ENCODE measurements at places on chromosomes 13 and 19. TPM values are rescaled to one million over a fixed set of nuclear protein-coding genes. Genes with fewer than 3 reads are reported as not detected.
A peak's percentile ranks its signal among the peaks of the same experiment; 100 is the strongest.

DNA sequence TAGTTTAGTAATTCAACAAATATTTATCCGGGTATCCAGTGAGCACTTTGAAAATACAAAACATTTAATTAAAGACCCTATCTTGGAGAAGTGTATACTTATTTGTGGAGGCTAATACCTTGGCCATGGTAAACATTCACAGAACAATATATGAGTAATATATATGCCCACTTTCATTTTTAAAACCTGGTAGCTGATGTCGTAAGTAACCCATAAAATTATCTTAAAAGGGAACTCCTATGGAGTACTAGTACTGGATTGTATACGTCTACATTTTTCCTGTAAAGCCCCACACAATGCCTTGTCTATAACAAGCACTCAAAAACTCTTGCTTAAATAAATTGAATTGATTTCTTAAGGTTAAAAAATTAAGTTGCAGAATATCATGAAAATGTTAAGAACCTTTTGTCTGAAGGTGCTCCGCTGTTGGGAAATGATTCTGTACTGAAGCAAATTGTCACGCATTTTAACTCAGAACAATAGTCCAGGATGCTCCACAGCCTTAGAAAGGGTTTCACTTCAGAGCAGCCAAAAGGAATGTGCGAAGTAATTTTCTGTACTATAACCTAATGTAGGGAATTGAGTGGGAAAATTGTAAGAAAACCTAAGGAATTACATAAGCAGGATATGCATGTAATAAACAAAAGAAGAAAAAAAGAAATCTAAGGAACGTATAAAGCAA, 58.9 kb upstream of the C1QTNF9 start:
- no peak for DNase-seq

The CNFN gene
- total RNA-seq: not detected

- peak; percentile 5 for DNase-seq
Observed at GRCh38 chr13:95530178-95530577, 22.3 kb upstream of the CLDN10 start.

- DNase-seq: no peak
Observed at GRCh38 chr13:97356592-97356991, 77.4 kb upstream of the RAP2A start.

GRCh38 chr13:38542601-38543000, 144.3 kb upstream of the FREM2 start:
- DNase-seq: no peak

The BEST2 gene
- total RNA-seq: not detected

DNA sequence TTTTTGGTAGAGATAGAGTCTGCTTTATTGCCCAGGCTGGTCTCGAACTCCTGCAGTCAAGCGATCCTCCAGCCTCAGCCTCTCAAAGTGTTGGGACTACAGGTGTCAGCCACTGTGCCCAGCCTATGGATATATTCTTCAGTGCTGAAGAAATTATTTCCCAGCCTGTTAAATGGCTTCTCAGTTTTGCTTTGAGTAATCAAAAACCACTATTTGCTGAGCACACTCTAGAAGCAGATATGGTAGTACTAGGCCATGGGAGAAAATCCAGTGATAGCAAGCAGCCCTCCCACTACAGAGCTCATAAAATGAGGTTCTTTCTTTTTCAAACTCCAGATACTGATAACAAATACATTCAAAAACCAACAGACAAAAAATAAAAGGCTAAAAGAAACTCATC, 80.6 kb upstream of the CLDN10 start:
- no peak for DNase-seq
